ENCODE measurements at places on chromosomes 6 and 20. TPM values are rescaled to one million over a fixed set of nuclear protein-coding genes. Genes with fewer than 3 reads are reported as not detected.

DNA sequence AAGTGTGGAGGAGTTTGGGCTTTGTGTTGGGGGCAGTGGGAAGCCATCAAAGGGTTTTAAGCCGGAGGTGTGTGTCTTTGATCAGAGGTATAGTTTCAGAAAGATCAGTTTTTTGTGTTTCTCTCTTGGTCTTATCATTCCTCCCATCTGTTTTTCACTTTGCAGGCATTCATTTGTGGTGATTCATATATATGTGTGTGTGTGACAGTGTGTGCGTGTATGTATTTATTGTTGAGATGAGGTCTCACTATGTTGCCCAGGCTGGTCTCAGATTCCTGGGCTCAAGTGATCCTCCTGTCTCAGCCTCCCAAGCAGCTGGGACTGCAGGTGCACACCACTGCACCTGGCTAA lies 11.1 kb upstream of the SERINC3 start:
- DNase-seq, result no peak

GRCh38 chr20:1418350-1418749 lies 25.5 kb upstream of the FKBP1A start:
- DNase-seq, result no peak

GRCh38 chr6:14748679-14749078 lies 497.2 kb upstream of the JARID2 start:
- DNase-seq, result no peak

The PRPH2 gene
- total RNA-seq, result not detected

Data from upper lobe of left lung (tissue), 6 donors.